ENCODE measurements at places on chromosomes 4 and X.

- no peak for DNase-seq
These were observed 19.9 kb upstream of the DCHS2 start for GRCh38 chr4:154511548-154511947.

GRCh38 chr4:53653484-53654053 lies 62.3 kb upstream of the LNX1 start:
- peak; percentile 32 for DNase-seq

DNA sequence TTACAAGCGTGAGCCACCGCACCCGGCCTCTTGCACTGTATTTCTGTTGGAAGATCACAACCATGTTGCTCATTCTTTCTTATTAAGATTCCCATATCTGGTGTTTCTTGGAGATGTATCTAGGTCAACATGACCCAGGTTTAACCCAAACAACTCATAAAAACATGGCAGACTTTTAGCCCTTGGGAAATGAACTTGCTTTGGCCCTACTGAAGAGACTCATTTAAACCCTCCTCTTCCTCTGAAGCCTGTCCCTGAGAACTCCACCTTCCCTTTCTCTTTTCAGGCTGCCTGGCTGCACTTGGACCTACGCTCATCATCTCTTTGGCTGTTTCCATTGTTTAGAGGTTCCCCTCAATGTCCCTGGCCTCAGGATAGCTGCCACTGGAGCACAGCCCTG lies 22.8 kb upstream of the OPN1LW start:
- DNase-seq, result no peak

GRCh38 chr4:112213856-112214255 lies 17.7 kb upstream of the AP1AR start:
- DNase-seq, result no peak

GRCh38 chr4:182265881-182266280 lies 22.7 kb downstream of the TENM3 start:
- no peak for DNase-seq

DNA sequence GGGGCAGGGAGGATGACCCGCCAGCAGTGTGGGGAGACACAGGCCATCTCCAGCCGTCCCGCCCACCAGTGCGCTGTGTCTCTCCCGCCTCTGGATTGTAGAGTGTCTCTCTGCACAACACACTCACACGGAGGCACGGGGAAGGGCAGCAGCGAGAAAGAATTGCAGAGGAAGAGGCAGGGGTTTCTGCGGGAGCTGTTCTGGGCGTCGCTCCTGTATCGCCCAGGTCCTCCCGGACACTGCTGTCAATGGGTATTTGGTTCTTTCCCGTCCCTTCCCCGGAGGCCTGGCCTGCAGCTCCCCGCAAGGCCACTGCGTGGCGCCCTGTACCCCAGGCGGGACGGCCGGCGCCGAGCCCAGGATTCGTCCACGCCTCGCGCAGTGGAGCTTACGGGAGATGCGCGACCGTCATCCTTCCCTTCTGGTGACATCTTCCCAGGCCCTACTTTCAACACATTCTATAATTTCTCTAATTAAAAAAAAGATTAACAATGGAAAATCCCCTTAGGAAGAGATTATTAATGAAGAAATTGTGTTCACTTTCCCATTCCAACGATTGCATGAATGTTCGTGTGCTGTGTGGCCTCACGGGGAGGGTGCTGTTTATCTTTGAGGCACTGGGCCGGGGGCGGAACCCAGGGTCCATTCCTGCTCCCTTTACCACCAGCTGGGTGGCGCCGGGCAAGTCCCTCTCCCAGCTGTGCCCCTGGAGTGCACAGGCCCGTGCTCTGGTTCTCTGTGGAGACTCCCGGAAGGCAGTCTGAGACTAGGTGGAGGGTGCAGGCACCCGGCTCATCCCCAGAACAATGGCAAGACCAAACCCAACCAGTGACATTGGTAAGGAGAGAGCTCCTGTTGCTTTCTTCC lies 95.7 kb downstream of the CPZ start:
- DNase-seq, result no peak

DNA sequence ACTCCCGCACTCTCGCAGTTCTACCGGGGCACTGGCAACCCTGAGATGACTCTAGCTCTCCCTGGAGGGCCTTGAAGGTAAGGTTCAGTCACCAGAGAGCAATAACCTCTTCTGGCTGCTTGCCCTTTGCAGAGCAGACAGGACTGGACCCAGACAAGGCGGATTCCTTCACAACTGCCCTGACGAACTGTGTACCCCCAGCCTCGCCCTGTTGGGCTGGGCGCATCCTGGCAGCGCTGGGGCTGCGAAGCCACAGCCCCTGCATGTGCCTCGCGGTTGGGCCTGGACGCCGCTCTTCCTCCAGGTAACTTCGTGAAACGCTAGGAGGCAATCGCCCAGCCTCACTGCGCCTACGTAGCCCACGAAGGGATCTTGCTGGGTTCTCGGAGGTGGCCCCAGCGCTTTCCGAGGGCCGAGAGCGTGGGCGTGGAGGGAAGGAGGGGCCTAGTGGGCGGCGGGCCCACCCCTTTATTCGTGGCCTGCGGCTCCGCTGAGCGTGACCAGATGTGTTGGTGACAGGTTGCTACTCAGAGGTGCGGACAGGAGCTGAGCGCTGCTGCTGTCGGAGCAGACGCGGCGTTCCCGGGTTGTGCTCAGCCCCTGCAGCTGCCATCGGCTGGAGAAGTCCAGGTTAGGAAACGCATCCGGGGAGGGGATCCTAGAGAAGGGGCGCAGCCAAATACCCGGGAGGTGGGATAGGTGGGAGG lies 1.9 kb upstream of the MAMLD1 start:
- no peak for DNase-seq

- no peak for DNase-seq
These were observed 64.3 kb upstream of the CCDC160 start for GRCh38 chrX:134172588-134173259.

GRCh38 chr4:66949419-66949818 lies 595.9 kb downstream of the CENPC start:
- DNase-seq, result no peak

GRCh38 chr4:94798808-94799207 lies 41.1 kb downstream of the BMPR1B start:
- no peak for DNase-seq

GRCh38 chr4:144820728-144821085 lies 174.8 kb downstream of the HHIP start:
- DNase-seq, result no peak

- no peak for DNase-seq
These were observed 237.2 kb upstream of the ITM2A start for GRCh38 chrX:79604364-79604763.

DNA sequence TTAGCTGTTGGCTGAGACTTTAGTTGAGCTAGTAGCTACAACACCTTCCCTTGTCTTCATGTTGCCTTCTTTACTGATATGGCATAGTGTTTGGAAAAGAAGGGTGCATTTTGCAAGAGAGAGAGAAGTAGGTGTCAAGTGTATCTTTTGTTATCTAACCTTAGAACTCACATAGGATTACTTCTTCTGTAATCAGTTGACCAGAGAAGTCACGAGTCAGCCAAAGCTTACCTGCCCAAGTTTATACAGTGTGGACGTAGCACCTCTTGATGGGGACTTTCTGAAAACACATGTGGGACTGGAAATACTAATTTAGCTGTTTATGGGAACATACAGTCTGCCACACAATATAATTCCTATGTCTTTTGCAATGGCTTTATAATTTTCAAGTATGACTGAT lies 56.0 kb downstream of the UGT8 start:
- no peak for DNase-seq

GRCh38 chr4:187380181-187380581 lies 615.4 kb upstream of the ZFP42 start:
- DNase-seq, result no peak

DNA sequence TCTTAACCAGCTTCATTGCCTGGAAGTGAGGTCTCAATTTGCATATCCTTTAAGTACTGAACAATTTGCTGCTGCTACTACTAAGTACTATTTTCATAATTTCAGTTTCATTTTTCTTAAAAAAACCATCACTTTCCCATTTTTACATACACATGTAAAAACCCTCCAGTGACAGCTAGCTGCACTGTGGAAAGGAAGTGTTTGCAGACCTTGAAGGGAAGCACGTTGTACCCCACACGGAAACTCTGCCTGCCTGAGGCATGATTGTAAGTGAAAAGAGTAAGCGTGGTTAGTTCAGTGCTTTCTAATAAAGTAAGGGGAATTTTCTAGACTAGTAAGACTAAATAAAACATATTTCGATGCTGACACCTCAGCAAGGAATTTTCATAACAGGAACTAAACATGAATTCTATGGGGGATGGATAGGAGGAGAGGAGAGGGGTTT lies 103.6 kb downstream of the RAPGEF2 start:
- no peak for DNase-seq

GRCh38 chrX:45748369-45748774 lies 547.7 kb upstream of the DIPK2B start:
- DNase-seq, result no peak

- DNase-seq, result no peak
These were observed 36.1 kb downstream of the EVC start for GRCh38 chr4:5746829-5747737.

GRCh38 chrX:10506781-10507180 lies 113.6 kb downstream of the MID1 start:
- no peak for DNase-seq

DNA sequence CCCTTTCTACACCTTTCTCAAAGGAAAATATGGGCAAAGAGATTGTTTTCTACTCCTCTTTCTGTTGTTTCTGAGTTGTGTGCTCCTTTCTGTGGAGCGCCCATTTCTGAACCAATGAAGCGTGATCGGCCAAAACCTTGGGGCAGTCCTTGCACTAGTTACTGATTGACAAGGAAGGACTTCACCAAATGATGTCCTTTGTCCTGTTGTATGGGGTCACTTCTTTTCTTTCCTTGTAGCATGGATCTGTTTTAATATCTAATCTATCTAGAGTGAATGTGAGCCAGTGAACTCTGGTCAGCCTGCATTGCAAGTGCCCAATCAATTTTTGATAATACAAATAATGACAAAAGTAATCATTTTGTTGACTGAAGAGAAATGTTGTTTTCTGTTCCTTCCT lies 94.5 kb downstream of the EGF start:
- DNase-seq, result no peak

GRCh38 chr4:155529272-155529671 lies 137.4 kb upstream of the GUCY1A1 start:
- DNase-seq, result no peak

- no peak for DNase-seq
These were observed 197.4 kb upstream of the HS3ST1 start for GRCh38 chr4:11626066-11626465.

DNA sequence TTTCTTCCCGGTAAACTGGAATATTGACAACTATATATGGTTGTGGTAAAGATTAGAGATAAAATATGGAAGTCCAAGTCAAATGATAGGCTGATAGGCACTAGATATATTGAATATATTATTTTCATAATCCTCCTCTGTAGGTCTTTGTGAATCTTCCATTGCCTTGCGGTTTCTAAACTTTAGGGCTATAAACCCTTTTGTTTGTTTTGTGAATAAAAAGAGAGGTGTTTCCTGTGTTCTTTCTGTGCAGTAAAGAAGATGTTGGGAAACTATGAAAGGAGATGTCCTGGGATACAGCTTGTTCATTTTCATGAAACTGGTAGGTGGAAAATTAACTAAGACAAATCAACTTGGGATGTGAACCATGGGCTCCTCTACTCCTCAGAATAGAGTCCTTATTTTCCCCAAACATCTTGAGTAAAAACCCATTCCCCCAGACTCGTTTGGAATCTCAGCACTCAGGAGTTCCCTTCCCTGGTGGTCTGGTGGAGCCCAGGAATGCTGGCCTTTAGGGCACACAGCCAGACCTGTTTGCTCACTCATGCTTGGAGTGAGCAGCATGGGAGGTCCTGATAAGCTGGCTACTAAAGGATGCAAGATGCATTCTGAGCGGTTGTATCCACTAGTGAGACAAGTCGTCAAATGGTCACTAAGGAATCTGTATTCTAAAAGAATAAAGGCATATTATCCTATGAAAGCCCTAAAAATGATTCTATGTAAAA lies 22.2 kb downstream of the PRDM8 start:
- DNase-seq, result no peak

DNA sequence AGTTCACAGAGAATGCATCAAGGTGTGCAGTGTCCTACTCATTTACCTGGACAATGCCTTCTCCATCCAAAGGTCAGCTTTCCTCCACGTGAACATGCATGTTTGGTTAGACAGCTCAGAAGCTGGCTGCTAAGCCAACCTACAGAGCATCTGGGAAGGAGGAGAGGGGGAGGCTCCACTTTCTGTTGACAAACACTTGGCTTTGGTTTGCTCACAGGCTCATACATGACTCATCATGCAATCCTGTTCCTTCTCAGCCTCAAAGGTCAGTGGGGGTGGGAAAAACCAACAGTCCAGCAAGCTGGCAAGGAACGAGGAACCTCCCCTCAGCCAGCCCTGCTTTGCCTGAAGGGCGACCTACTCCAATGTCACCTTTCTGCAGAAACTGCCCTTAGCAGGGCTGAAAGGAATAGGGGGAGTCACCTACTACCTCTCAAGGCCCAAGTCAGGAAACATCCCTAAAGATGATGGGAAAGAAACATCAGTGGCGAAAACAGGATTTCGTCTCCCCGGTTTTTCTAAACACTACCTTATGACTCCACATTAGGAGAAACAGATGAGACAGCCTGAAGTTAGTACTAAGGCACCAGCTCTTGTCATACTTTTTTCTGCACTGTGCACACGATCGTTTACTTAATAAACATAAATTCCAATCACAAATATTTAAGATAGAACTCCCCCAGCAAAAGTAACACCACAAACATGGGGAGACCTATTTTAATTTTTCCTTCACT lies 37.9 kb downstream of the RELL1 start:
- DNase-seq, result no peak

DNA sequence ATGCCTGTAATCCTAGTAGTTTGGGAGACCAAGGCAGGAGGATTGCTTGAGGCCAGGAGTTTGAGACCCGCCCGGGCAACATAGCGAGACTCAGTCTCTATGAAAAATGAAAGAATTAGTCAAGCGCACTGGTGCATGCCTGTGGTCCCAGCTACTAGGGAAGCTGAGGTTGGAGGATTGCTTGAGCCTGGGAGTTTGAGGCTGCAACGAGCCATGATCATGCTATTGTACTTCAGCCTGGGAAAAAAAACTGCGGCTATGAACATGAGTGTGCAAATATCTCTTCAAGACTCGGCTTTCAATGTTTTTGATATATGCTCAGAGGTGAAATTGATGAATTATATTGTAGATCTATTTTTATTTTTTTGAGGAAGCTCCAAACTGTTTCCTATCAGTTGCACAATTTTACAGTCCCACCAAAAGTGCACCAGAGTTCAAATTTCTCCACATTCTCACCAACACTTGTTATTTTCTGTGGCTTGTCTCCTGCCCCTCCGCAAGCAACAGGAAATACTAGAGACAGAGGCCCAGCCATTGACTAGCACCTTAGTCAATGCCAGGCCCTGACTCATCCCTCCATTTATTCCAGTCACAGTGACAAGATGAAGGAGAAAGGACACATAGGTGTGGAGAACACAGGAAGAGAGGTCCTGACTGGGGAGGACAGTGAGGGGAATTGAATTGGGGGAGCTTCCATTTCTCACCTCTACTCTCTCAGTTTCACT lies 33.1 kb upstream of the ZNF41 start:
- no peak for DNase-seq

- no peak for DNase-seq
These were observed 89.9 kb downstream of the PLS3 start for GRCh38 chrX:115650916-115651315.

DNA sequence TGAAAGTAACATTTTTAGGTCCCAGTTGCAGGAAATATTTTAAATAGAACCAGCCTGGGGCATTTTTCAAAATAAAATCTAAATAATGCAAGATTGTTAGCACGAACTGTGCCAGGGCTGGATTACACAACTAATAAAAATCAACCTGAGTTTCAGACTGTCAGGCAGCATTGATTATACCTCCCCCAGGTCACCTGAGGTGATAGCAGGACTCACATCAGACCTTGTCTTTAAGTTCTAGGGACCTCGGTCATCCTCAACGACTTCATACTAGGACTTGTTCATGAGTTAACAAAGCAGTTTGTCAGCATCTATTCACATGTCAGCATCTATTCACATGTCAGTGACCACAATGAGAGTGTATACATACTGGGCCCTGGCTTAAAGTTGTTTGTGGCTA lies 8.7 kb upstream of the TEX13A start:
- no peak for DNase-seq
